ENCODE measurements at places on chromosomes 2 and 18.

- DNase-seq = no peak
Observed at GRCh38 chr2:63444565-63445288, 143.6 kb downstream of the WDPCP start.

GRCh38 chr18:71352618-71353017, 1063.8 kb downstream of the SOCS6 start:
- DNase-seq = no peak

DNA sequence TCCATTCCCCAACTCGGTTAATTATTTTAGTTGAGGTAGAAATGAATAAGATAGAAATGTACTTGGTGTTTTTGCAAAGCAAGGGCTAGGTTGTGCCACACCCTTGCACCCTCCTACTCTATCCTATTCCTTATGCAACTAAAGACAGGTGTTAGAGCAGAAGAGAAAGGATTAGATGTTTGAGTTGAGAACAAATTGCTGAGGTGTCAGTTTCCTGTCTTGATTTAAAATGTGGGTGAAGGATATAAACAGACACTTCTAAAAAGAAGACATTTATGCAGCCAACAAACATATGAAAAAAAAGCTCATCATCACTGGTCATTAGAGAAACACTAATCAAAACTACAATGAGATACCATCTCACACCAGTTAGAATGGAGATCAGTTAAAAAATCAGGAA, 1256.2 kb downstream of the CNTNAP5 start:
- DNase-seq = no peak

DNA sequence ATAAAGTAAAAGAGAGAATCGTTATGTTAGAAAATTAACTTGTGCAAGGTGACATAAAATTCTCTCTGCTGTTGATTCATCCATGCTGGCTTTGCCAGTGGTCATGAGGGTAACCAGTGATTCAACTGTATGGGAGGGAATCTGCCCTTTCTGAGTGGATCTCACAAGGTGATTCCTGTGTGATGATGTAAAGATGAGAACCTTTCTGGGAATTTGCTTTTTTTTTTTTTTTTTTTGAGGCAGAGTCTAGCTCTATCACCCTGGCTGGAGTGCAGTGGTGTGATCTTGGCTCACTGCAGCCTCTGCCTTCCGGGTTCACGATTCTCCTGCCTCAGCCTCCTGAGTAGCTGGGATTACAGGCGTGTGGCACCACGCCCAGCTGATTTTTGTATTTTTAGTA, 23.3 kb downstream of the RAB31 start:
- DNase-seq = no peak

- DNase-seq = no peak
Observed at GRCh38 chr2:105364436-105365139, 27.2 kb downstream of the C2orf49 start.

DNA sequence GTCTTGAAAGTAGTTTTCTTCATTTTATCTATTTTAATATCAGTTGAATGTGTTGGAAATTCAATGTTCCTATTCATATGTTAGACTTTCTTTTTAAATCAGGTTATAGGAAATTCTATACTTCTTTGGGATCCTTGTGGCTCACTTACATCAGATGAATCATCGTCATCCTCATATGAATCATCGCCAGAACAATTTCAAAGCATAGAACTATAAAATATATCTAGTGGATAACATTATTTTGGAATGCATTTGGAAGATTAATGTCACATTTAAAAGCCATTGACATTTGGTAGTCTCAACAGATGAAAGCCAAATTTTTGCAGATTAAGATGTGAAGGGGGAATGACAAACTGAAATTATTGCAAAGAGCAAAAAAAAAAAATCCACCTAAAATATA, 94.1 kb downstream of the FAM161A start:
- no peak for DNase-seq

DNA sequence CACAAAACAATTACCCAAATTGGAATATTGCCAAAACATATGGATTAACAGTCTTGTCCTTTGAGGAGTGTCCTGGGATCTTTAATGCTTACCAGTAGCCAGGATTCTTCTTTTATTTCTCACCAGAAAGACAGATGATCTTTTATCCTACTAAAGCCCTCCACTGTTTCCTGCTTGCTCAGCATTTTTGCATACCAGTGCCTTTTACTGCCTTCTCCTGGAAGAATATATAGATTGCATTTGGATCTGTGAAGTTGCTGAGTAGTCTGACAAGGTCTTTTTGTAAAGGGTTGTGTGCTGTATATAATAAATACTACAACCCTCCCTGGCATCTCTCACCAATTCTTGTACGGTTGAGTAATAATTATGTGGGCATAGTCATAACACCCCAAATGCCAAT, 652.2 kb downstream of the LRRTM4 start:
- DNase-seq = no peak

DNA sequence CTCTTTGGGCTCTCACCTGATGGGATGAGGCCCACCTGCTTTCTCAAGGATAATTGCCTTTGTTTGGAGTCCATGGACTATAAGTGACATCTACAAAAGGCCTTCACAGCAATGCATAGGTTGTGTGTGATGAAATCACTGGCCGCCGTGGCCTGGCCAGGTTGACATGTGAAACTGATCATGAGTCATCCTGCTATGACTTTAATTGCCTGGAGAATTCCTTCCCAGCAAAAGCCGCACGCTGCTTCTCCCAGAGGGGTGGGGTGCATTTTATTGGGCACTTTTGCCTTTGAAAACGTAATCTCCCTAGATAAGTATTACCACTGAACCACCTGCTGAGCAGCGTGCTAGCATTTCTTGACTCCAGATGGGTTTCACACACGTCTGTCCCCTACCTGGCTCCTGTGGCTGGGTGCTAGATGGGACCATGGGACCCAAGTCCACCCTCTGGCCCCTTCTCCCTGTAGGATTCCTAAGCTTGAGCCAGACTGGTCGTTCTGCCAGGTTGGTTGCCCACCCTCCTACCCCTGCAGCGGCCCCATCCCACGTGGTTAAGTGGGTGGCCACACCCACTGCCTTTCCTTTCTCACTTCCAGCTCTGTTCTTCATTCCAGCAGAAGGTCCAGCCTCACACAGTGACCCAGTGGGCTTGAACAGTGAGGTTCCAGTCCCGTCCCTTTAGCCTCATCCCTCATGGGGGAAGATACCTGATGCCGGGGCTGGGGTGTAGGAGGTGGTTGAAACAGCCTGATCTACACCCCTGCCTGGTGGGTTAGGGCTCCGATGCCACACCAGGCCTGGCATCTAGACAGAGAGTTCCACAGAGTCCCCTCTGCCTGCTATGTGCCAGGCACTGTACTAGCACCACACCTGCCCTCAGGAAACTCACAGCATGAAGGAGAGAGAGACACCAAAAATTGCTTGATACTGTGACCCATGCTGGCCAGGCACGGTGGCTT, 89.6 kb downstream of the GBX2 start:
- no peak for DNase-seq

DNA sequence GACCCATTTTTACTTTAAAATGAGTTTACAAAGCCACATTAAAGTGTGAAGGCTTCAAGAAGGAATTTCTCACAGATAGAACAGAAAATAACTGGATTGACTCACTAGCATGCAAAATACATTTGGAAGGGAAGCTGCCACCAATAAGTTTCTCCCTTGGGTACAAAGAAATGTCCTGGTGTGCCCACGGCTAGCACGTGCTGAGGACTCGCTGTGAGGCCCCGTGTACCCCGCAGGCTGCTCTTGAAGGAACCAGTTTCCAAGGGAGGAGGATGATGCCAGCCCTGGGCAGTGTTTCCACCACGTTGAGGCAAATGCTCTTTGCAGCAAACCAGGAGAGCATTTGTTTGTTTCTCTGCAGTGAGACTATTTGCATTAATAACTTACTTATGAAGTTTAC, 207.3 kb downstream of the SH3RF3 start:
- DNase-seq = no peak

DNA sequence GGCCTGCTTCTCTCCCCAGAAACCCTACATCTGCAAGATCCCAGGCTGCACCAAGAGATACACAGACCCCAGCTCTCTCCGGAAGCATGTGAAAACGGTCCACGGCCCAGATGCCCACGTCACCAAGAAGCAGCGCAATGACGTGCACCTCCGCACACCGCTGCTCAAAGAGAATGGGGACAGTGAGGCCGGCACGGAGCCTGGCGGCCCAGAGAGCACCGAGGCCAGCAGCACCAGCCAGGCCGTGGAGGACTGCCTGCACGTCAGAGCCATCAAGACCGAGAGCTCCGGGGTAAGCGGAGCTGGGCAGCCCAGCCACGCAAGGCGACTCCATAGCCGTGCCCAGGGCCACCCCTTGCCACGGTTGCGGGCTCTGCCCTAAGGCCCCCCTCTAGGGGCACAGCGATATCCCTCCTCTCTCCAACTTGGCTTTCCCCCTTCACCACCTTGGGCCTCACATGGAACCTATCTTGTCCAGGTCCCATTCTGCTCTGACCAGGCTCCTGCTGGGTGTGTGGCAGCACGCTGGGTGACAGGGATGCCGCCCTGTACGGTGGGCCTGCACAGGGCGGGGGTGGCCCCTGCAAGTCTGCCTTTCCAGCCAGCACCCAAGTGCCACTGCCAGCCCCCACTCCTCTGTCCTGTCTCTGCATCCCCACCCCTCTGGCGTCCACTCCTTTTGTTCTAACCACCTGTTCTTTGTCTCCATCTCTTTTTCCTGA, 248.9 kb downstream of the GLI2 start:
- no peak for DNase-seq

DNA sequence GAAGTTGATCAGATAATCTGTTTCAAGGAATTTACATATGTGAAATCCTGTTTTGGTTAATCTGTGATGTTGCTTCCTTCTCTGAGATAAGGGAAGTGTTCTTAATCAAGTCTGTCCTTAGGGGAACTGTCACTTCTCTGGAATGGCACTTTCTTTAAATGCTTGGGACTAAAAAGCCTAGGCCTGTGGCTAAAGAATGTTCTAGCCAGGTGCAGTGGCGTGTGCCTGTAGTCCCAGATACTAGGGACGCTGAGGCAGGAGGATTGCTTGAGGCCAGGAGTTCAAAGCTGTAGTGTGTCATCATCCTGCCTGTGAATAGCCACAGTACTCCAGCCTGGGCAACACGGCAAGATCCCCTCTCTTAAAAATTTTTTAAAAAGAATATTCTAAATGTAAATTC, 217.6 kb upstream of the SIX3 start:
- no peak for DNase-seq

DNA sequence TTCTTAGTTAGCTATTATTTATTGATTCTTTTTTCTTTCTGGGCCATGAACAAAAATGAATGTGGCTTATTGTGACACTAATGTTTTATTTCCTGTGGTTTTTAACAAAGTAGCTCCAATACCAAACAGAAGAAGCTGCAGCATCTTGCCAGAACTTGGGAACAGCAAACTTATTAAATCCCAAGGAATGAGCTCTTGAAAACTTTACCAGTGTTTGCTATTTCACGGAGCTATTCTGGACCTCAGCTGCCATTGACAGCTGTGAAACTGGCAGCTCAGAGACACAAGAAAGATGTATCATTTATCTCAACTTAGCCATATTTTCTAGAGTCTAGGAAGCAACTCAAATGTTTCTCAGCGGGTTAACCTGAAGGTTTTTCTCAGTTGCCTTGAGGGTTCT, 91.0 kb upstream of the NEUROD1 start:
- DNase-seq = no peak

- no peak for DNase-seq
Observed at GRCh38 chr2:74764429-74765272, 69.3 kb upstream of the HK2 start.

DNA sequence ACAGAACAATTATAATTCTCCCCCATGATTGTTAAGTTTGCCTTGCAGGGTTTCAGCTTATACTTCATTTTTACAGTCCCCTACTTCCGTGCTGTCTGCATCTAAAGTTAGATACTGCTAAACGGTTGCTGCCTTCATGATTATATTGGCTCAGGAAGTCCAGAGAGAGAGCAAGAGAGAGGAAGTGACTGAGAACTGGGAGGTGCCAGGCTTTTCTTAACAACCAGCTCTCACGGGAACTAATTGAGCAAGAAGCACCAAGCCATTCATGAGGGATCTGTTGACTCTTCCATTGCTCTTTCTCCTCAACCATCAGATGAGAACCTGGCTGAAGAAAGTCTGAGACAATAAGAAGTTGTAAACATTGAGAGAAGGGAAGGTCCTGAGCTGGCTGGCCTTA, 125.5 kb upstream of the SIX2 start:
- DNase-seq = no peak

- no peak for DNase-seq
Observed at GRCh38 chr2:9273486-9274130, 67.0 kb downstream of the ASAP2 start.

DNA sequence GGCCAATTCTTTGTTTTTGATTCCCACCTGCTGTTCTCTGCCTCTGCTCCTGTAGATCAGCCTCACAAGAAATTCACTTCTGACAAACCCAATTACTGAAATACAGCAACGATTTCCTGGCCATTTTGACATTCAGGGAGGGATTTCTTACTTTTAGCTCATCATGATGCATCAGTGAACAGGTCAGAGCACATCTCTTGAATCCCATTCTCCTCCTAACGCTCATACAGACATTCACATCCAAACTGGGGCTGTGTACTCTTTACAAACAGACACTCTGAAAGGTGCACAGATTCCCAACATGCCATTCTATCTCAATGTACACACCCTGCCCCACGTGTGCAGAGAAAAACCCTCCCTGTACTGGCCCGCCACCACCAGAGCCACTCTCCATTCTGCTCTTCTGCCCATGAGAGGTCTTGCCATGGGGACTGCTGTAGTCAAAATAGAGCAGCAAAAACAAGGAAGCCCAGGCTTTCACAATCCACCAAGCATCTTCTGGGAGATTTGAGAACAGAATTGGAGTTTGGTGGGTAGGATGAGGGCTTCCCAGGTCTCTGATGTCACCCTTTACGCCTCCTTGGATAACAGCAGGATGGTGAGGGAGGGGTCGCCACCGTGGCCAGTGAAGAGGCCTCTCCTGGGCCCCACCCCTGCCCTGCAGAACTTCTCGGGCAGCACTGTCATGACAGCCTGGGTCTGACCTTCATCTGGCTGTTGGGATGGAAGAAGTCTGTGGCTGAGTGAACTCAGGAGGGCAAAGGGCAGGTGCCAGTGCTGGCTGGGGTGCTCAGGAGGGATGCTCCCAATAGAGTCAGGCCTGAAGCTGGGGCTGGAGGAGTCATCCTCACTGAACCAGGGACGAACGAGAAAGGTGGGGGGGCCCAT, 41.9 kb upstream of the ZFP36L2 start:
- no peak for DNase-seq

DNA sequence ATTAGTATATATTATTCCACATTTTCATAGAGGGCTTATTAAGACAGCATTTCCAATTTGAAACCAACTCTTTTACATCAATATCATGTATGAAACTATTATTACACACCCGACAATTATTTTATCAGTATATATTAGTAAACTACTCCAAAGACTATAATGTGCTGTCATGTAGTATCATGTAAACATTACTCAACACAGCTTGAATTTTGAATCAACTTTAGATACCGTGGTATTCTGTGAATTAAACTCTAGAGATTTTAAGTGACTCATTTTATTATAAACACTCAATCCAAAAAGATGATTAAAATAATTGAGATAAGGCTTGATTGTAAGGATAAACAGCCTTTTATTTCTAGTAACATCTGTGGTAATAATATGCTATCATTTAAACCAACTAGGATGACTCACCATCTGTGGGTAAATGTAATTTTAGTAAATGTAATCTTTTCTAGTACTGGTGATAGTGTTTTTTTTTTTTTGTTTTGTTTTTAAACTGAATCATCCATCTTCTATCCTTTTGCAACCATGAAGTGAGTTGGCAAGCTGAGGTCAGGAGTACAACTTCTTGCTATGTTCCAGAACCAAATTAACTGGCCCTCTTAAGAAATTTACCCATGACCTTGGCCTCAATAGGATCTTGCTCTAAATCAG, 144.3 kb upstream of the SMAD7 start:
- no peak for DNase-seq

GRCh38 chr2:159195697-159196096, 90.8 kb downstream of the WDSUB1 start:
- no peak for DNase-seq

- DNase-seq = no peak
Observed at GRCh38 chr2:48364100-48364499, 165.9 kb upstream of the STON1 start.
